Endothelial cell (in vitro differentiated cells): ENCODE measurements at places on chromosomes 4 and X. TPM values are rescaled to one million over a fixed set of nuclear protein-coding genes. Genes with fewer than 3 reads are reported as not detected.

DNA sequence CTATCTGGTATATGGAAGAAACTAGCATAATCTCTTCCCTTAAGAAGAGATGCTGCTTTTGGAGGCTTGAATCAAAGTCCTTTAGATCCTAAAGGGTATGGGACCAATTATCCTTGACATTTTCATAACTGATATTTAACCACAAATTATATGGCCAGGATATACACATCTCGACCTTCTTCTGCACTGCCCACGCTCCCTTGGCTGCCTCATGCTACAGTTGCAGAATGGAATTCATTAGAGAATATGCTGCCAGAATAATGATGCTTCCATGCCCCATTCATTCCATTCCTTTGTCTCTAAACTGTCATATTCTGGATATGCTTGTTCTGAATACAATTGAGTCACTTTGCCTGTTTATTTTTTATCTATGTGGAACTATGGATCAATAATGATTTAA lies 157.1 kb upstream of the PACRGL start:
- DNase-seq, result no peak

GRCh38 chr4:1496116-1496642 lies 89.9 kb upstream of the NKX1-1 start:
- DNase-seq, result no peak

DNA sequence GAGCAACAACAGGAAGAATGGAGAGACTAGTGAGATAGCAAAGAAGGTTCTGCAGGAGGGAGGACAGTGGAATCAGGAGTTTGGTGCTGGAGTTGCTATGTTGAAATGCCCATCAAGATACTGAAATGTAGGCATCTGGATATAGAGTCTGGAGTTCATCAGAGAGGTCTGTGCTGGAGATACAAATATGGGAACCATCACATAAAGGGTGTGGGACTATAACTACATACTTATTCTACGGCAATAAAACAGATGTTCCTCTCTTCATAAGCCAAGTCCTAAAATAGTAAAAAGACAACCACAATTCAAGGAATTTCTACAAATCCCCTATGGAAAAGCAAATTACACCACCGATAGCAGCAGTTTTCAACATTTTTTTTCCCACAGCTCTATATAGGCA lies 1.6 kb downstream of the MED14 start:
- DNase-seq, result no peak

Gene FAM9C
- total RNA-seq, result not detected

GRCh38 chrX:133652185-133652584 lies 236.9 kb upstream of the GPC4 start:
- DNase-seq, result no peak

DNA sequence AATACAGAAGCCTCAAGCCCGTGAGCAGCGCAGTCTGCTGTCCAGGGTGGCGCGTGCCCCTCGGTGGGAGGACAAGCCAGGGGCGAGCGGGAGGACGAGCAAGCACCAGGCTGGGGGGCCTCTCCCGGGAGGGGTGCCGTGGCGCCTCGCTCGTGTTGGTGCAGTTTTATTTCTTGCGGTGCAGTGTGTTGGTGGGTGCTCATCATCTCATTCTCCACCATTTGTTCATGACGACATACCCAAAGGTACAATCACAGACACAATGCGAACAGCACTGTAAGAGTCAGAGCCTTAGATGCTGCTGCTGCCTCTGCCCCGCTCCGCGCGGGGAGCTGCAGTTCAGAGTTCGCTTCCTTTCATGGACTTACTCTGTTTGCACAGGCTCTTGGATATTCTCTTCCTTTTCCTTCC lies 30.3 kb downstream of the RGS12 start:
- no peak for DNase-seq

Gene MYL5
- total RNA-seq, result 23.2 TPM

- no peak for DNase-seq
These were observed 66.2 kb upstream of the PGRMC2 start for GRCh38 chr4:128353791-128354190.

DNA sequence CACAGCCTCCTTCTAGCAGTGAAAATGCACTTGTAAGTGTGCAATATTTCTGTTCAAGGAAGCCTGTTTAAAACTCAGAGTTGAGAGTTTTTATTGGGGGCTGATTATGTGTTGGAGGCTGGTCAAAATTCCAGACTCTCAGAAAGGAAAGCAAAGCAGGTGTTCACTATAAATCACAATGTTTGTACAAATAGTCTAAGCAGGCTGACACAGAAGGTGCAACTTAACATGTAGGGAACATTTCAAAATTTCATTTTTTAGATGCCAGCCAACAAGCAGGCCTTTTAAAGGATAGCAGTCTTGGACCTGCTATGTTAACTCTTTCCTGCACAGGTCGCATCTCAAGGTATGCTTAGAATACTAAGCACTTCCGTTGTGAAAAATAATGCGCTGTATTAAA lies 112.3 kb upstream of the IL13RA1 start:
- no peak for DNase-seq

- peak; percentile 53 for DNase-seq
These were observed 4.5 kb downstream of the CRMP1 start for GRCh38 chr4:5888222-5889001.

Gene COL25A1
- 22.7 TPM for total RNA-seq

DNA sequence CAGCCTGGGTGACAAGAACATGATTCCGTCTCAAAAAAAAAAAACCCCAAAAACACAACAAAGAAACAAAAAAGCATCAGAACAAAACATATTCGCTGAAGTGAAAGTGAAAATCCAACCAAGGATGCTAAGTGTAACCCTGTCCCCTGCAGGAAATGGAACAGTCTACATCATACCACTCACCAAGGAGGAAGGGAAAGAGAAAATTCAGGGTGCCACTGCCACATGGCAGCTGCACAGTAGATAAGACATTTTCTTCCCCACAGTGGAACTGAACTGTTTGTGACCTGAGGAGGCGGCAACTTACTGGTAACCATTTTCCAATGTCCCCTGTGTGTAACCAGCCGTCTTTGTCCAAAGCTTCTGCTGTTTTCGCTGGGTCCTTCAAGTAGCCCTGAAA lies 28.2 kb upstream of the CENPU start:
- DNase-seq, result no peak

GRCh38 chr4:156295676-156296195 lies 342.1 kb upstream of the CTSO start:
- DNase-seq, result no peak

Gene SSX4B
- total RNA-seq, result not detected

Gene GYG2
- total RNA-seq, result 4.5 TPM

- no peak for DNase-seq
These were observed 62.2 kb downstream of the UGT2A2 start for GRCh38 chr4:69577245-69577644.

Gene NXF2
- 0.67 TPM for total RNA-seq

DNA sequence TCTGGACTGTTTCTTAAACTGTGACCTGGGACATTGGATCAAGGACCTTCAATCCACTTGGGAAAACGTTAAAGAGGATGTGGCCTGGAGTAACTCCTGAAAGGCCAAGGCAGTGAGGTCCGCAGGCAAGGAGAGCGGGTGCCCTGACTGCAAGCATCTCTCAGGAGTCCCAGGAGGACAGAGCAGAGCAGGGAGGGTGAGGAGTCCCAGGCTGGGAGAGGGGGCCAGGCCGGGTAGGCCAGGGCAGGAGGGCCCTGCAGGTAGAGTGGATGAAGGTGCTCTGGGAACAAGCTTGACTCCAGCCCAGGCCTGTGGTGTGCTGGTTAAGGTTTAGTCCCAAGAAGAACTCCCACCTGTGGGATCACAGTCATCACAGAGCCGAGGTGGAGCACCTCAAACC lies 13.8 kb downstream of the PNMA6E start:
- DNase-seq, result no peak
